ENCODE measurements at places on chromosomes 2 and 18.

DNA sequence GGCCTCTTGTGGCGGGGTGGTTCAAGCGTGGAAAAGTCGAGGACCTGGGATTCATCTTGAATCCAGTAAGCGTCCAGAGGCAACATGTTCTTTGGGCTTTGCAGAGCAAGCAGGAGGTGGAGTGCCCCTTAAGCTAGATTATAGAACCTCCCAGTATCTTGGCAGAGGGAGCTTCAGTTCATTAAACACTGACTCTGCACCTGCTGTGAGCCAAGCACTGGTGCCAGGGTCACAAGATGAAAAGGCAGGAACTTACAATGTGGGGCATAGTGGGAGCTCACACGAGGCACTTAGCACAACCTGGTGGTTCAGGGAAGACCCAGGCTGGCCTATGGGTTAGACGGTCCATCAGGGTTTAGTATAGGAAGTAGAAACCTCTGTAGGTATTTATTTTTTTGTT lies 7.4 kb upstream of the FZD5 start:
- no peak for DNase-seq

- DNase-seq, result no peak
These were observed 1108.7 kb upstream of the TMEFF2 start for GRCh38 chr2:193303464-193303863.

DNA sequence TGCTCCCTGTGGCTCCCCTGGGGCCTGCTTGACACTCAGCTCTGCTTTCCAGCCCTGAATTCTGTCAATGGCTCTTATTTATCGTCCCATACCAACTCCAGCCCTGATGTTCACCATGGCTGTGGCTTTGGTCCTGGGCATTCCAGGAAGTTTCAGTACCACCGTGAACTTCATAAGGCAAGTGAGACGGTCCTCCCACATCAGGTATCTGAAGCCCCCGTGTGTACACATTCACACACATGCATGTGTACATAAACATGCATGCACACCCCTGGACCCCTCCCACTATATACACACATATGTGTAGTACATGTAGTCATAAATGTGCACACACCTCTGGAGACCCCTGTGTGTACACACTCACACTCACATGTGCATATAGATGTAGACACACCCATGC lies 43.3 kb upstream of the PUM2 start:
- DNase-seq, result no peak

DNA sequence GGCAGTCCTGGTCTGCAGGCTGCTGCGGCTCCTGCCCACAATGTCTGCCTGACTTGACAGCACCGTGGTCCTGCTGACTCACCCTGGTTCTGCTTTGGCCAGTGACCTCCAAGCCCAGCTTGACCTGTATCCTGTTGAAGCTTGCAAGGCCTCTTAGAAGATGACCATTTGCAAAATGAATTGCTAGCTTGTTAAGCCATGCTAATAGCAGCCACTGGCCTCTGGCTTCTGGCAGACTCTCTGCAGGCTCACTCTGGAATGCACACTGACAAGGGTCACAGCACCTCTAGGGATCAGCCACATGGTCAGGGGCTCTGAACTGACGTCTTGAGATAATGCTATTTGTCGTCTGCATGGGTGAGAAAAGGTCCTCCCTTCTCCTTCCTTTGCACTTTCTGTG lies 25.9 kb downstream of the CNGA3 start:
- no peak for DNase-seq

DNA sequence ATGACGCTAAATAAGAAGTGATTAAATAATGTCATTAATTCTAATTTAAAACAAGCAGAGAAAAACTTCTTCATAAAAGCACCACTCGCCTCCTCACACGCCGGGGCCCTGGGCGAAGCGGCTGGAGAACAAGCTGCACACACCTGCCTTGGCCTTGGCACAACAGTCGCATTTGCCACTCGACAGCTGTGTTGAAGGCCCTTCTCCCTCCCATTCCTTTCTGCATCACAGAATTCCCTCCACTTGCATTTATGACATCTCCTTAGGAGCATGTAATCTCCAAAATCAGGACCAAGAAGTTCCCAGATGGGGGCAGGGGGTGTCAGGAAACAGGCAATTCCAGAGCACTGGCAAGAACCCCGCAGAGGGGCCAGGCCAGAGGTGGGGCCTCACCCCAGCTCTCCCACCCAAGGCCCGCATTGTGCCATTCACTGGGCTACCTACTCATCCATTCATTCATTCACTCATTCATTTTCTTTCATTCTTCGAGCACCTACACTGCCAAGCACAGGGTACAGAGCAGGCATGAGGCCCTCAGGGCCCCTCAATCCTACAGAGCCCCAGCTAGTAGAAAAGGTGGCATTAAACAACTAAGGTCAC lies 6.4 kb downstream of the HDAC4 start:
- DNase-seq, result no peak

DNA sequence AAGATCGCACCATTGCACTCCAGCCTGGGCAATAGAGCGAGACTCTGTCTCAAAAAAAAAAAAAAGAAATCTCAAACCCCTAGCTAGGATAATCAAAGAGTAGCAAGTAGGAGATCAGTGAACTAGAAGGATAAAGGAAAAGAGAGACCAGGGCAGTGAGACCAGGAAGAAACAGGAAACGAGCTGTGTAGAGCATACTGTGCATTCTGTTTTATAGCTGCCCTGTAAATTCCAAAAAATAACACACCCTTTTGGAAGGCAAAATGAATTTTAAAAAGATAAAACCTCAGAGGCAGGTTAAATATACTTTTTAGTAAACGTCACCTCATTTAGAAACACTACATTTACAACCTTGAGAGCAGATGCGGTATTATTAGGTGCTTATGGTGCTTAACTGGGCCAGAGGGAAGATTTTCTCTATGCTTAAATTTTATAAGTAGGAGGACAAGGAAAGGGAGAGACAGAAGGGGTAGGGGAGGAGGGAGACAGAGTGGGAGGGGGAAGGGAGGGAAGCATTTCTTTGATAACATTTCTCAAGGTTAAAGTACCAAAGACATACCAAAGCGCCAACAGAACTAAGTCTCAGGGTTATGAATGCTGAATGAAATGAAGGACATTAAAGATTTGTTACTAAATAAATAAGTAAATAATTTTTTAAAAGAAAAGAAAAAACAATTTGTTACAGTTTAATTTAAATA lies 30.1 kb downstream of the FEZ2 start:
- no peak for DNase-seq

GRCh38 chr2:153873052-153874048 lies 1.6 kb downstream of the GALNT13 start:
- no peak for DNase-seq

GRCh38 chr18:24491927-24492834 lies 31.7 kb downstream of the HRH4 start:
- DNase-seq, result no peak

DNA sequence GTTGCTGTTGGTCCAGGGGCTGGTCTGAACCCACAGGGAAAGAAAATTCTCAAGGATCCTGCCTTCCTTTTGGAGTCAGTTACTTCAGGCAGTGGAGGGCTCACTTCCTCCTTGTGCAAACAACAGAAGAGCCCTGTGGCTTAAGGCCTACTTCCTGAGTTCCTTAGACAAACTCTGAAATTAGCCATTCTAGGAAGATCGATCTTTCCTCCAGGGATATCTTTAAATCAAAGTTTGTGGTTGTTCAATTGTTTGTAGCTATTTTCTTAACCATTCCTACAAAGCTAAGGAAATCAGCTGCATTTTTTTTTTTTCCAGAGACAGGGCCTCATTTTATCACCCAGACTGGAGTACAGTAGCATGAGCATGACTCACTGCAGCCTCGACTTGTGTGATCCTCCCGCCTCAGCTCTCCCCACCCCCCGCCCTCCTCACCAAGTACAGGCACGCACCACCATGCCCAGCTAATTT lies 156.0 kb downstream of the TANC1 start:
- DNase-seq, result peak; percentile 92

- DNase-seq, result no peak
These were observed 841.8 kb downstream of the SLC4A3 start for GRCh38 chr2:220469201-220469600.

GRCh38 chr2:140257692-140258300 lies 1477.6 kb upstream of the NXPH2 start:
- DNase-seq, result no peak

- no peak for DNase-seq
These were observed 420.3 kb upstream of the CHAC2 start for GRCh38 chr2:53347269-53347668.

- DNase-seq, result no peak
These were observed 55.4 kb upstream of the UPP2 start for GRCh38 chr2:158046121-158046880.

DNA sequence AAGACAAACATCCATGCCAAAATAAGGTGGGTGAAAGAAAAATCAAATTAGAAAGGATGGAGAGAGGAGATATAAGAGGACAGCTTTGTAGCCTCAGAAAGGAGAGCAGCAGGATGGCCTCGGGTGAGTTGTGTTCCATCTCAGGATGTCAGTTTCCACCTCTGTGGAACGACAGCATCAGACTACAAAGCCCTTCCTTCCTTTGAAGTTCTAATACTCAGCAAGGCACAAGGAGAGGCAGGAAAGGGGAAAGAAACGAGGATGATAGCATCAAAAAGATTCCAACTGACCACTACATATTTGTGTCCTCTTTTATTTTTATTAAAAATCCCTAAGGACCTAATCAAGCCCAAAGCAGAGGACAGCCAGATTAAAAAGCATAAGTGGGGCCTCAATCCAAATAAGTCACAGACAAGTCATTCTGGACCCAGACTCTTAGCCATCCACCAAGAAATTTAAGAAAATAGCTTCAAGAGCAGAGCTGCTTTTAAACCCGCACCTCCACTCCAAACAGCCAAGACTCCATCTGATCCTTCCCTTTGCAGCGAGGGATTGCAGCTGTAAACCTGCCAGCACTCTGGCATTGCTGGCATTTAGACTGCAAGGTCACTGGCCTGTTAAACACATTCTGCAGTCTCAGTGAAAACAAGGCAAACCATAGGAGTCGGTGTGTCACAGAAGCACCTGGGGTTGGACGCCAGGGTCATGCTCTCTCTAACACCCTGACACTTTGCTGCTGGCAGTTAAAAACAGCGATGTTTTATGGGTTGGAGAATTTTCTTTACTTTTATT lies 314.5 kb upstream of the CHAC2 start:
- DNase-seq, result no peak

- no peak for DNase-seq
These were observed 53.5 kb upstream of the ID2 start for GRCh38 chr2:8628179-8628865.

- no peak for DNase-seq
These were observed 93.0 kb upstream of the ODC1 start for GRCh38 chr2:10541081-10541480.

DNA sequence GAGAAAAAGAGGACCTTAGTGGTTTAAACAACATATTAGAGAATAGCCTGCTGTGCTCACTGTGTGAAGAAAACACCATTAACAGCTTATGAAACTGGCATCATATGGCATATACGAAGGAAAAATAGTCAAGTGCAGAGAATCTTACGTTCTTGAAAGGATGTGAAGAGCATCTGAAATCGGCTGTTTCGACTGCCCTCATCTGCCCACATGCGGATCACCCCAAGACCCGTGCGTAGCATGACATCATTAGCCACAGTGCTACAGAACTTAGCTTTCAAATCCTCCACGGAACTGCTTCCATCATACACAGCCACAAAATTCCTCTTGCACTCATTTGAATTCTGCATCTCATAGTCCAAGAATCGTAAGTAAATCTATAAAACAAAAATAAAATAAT lies 84.3 kb downstream of the NETO1 start:
- no peak for DNase-seq

GRCh38 chr2:190961918-190962487 lies 52.0 kb downstream of the STAT1 start:
- DNase-seq, result no peak

DNA sequence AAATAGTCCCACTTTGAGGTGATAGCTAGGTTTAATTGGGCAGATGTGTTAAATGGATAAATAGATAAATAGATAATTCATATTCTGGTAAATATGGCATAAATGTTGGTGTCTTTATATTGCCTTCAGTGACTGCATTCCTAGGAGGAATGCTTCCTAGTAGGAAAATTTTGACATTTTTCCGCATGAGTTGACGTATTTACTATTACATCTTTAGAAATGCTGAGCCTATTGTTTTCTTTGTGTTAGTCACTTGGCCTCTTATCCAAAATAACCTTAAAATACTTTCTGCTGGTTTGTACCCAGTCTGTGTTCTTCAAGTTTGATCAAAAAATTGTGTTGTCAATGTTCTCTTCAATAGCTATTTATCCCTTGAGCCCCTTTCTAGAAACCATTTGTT lies 495.6 kb upstream of the ZEB2 start:
- no peak for DNase-seq

- no peak for DNase-seq
These were observed 146.3 kb downstream of the TDRD15 start for GRCh38 chr2:21270083-21270491.

DNA sequence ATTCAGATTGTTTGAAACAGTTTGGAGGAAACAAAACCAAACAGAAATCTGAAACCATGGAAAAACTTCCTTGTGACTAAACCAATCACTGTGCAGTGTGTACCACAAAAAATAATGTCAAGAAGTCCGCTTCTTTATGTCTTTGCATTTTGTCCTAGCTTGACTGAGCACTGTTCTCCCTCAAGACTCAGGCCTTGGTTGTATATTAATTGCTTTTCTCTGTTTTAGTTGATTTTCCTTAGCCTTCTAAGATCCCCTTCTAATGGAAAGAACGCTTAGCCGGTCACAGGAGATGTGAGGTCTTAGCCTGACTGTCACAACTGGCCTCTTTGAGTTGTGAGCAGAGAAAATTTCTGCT lies 56.6 kb downstream of the LCLAT1 start:
- no peak for DNase-seq

DNA sequence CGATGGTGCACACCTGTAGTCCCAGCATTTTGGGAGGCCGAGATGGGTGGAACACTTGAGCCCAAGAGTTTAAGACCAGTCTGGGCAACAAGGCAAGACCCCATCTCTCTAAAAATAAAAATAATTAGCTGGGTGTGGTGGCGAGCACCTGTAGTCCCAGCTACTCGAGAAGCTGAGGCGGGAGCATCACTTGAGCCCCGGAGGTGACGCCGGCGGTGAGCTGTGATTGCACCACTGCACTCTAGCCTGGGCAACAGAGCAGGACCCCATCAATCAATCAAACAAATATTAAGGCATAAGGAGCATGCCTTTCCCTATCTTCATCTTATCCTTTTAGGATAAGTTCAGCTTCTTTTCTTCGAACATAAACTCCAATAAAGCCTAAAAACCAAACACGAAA lies 1.1 kb downstream of the WDSUB1 start:
- no peak for DNase-seq

GRCh38 chr2:199883474-199884212 lies 27.4 kb upstream of the C2orf69 start:
- DNase-seq, result no peak

GRCh38 chr2:78318275-78318674 lies 707.2 kb upstream of the REG3G start:
- DNase-seq, result no peak

DNA sequence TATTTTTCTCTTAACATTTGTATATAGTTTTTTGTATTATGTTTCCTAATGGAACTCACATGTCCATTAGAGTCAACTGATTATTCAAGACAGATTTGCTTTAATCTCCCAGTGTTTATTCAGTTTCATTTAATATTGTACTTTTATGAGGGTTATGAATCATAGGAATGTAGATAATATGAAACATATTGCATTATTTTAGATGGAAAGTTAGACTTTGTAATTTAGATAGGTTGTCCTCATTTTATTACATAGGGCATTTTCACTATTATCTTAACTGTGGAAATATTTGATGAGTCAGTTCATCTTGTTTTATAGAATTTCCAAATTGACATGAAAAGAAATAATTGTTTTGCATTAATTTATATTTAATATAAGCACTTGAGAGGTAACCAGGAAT lies 240.8 kb downstream of the PLCL1 start:
- no peak for DNase-seq
